Activated CD8-positive, alpha-beta memory T cell treated with anti-CD3 and anti-CD28 coated beads for 1 hour (primary cell): ENCODE measurements at places on chromosomes 16 and 17.
A peak's percentile ranks its signal among the peaks of the same experiment; 100 is the strongest.

DNA sequence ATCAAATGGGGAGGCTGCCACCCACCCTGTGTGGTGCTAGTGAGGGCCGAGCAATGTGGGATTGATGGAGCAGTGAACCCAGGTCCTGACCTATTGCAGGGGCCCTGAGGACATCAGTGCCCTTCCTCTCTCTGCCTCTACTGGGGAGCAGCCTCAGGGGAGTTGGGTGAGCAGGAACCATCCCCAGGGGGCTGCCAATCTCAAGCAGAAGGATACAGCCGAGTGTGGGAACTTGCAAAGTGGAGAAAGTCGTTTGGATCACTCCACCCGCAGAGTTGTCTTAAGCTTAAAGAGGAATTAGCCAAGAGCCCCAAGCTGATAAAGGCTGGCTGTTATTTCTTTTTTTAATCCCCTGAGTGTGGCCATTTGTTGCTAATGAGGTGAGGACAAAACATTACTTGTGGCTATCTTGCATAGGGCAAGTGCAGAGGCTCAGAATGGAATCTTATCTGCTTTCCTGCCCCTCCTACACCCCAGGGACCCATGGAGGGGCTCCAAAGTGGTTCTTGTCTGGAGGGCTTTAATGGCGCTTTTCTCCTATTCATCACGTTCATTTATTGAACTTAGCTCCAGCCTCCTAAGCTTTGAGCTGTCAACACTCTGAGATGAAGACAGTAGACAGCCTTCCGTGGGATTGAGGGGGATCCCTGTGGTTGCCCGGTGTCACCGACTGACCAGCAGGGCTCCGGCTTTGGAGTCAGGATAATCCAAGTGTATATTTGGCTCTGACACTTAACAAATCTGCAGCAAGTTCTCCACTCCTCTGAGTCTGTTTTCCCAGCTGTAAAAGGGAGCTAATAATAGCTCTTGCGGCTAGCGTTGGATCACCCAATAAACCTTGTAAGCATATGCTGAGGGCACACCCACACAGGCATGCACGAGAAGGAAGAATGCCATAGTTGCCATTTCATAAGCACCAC lies 45.1 kb downstream of the MYH11 start:
- DNase-seq, result no peak

DNA sequence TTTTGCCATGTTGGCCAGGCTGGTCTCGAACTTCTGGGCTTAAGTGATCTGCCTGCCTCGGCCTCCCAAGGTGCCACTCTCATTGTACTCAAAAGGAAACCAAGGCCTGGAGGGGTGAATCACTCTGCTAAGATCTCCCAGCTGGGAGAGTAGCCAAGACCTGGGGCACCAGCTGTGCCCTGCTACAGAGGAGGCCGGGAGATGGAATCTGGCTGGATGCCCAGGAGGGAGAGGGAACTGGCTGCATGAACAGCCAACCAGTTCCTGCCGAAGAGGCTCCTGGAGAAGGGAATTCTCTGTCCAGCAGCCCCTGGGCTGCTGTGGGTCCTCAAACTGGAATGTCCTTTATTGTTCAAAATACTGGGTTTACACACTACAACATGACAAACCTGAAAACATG lies 238.7 kb upstream of the CIBAR2 start:
- no peak for DNase-seq

DNA sequence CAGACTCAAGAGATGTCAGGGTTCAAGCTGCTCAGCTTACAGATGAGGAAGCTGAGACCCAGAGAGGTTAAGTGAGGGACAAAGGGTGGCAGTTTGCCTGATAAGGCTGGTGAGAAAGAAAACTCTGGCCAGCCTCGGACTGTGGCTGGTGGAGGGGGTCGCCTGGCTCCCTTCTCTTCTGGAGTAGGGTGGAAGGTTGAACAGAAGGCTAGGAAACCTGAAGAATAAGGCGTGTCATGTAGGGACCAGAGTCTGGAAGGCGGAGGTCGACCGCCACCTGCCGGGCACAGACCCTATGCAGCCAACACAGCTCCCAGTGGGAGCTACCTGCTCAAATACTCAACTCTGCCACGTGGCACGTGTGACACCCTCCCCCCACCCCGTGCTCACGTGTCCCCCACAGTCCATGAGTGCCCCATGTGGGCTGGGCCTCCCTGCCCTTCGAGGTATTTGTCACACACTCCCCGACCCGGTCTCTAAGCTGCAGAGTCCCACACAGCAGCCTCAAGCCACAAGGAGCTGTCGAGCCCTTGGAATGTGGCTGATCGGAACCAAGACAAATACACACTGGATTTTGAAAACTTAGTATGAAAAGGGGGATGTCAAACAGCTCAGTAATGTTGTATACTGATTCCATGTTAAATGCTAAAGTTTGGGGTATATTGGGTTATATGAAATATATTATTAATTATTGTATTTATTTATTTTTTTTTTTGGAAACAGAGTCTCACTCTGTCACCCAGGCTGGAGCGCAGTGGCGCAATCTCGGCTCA lies 11.8 kb downstream of the HID1 start:
- DNase-seq, result peak; percentile 14

DNA sequence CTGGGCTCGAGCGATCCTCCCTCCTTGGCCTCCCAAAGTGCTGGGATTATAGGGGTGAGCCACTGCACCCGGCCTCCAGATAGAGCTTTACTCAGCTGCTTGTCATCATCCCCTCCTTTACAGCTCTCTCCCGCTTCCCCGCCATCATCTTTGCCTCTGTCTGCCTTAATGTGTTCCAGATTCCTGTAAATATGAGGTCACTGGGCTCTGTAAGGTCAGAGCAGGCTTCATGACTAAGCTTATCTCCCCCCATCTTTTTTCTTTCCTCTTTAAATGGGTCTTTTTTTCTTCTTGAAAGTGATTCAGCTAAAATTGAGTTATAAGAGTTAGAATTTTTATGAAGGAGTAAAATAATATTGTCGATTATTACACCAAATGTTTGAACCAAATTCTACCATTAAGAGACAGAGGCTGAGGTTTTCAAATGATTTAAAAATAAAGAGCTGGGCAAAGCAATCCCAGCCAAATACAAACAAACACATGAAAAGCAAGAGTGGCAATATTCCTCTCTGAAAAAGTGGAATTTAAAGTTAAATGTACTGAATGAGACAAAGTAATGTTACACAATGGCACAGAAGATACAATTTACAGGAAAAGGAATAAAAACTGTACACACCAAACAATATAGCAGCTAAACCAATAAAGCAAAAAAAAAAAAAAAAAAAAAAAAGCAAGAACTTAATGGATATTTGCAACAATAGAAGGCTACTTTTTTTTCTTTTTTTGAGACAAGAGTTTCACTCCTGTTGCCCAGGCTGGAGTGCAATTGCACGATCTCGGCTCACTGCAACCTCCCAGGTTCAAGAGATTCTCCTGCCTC lies 62.1 kb downstream of the CRISPLD2 start:
- no peak for DNase-seq

- DNase-seq, result no peak
Observed at GRCh38 chr17:74031316-74032090, 172.0 kb upstream of the RPL38 start.

- no peak for DNase-seq
Observed at GRCh38 chr16:50668368-50669008, 12.6 kb downstream of the SNX20 start.

DNA sequence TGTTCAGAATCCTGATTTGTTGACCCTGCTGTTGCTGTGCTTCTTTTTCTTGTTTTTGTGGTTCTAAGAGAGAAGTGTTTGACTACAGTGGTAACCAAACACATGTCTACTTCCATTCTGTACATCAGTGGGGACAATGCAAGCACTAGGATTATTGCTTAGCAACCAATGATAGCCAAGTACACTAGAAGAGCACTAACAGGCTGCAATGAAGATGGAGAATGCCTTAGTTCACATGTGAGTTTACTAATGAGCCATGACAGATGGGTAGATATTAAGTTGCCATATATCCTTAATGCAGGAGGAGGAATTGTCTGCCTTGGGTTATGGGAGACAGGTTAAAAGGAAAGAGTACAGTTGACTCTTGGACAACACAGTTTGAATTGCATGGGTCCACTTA lies 8.3 kb downstream of the EFCAB5 start:
- DNase-seq, result no peak

DNA sequence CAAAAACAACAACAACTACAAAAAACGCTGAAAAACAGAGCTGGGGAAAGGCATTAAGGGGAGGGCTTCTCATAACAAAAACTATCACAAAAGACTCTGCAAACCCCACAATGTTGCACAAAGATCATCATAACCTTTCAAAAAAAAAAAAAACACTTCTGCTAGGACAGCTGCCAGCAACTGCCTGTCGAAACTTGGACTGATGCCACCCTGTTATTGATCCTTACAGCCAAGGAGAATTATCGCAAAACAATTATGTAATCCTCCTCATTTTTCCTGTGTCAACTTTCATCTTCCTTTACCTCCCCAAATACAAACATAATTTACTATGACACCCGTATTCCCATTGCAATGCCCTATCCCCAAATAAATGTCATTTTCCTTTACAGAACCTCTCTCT lies 9.3 kb downstream of the CCDC40 start:
- DNase-seq, result no peak

DNA sequence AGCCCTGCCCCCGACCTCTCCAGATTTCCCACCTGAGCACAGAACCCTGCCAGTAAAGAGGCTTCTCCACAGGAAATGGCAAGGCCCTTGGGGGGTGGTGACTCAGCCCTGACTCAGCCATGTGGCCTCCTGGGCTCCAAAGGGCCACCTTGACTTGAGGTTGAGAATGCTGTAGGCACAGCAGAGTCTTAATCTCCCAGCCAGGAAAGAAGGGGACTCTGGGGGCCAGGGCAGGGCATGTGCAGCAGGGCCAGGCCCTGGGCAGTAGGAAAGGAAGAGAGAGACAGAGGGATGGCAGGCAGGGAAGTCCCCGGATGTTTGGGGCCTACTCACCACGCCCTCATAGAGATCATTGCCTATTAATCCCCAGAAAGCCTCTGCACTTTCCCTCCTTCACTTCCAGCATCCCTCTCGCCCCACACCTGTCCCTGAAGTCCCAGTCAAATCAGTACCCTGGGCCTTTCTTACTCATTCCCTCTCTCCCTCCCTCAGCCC lies 4.8 kb upstream of the ITGA3 start:
- DNase-seq, result no peak

DNA sequence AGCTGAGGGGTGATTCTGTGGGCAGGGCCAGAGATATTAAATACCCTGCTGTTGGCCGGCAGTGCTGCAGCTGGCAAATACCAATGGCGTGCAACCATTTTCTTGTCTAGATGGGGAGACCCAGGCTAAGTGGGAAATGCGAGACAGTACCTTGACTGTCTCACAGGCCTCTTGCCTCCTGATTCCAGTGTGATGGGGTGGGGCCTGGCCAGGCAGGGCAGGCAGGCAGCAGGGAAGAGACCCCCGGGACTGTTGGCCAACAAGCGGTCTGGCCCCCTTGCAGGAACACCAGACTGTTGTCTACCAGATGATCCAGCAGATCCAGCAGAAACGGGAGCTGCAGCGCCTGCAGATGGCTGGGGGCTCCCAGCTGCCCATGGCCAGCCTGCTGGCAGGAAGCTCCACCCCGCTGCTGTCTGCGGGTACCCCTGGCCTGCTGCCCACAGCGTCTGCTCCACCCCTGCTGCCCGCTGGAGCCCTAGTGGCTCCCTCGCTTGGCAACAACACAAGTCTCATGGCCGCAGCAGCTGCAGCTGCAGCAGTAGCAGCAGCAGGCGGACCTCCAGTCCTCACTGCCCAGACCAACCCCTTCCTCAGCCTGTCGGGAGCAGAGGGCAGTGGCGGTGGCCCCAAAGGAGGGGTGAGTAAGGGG lies 5.7 kb upstream of the CISD3 start:
- no peak for DNase-seq

DNA sequence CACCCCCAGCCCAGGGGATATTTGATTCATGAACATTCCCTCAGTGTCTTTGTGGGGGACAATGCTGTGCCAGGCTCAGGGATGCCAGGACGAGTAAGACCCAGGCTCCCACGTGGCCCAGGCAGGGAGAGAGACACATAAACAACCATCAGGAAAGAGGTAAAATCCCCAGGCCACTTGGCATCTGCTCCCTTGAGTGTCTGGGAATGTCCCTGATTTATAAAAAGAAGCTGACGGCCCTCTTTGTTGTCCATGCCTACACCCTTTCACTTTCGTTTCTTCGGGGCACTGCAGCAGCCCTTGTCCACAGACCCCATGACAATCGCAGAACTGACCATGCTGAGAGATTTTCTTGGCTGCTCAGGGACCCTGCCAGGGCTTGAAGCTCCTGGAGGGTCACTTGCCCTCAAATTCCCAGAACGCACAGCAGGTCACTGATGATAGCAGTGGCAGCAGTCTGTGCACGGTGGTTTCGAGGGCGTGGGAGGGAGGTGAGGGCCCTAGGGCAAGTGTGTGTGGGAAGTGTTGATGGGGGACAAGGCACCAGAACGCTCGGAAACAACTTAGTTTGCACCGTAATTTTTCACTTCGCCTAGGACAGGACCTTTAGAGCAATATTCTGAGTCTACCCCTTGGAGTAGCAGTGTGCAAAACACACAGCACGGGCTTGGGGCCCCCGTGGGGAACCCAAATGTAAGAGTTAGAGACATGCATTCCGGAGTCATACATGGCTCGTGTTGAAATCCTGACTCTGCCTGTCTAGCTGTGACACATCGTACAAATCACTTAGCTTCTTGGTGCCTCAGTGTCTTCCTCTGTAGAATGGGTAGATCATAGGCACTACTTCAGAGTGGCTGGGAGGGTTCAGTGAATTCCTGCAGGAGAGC lies 4.7 kb downstream of the NOD2 start:
- DNase-seq, result no peak

GRCh38 chr17:70871180-70871818 lies 702.0 kb downstream of the KCNJ2 start:
- DNase-seq, result no peak

DNA sequence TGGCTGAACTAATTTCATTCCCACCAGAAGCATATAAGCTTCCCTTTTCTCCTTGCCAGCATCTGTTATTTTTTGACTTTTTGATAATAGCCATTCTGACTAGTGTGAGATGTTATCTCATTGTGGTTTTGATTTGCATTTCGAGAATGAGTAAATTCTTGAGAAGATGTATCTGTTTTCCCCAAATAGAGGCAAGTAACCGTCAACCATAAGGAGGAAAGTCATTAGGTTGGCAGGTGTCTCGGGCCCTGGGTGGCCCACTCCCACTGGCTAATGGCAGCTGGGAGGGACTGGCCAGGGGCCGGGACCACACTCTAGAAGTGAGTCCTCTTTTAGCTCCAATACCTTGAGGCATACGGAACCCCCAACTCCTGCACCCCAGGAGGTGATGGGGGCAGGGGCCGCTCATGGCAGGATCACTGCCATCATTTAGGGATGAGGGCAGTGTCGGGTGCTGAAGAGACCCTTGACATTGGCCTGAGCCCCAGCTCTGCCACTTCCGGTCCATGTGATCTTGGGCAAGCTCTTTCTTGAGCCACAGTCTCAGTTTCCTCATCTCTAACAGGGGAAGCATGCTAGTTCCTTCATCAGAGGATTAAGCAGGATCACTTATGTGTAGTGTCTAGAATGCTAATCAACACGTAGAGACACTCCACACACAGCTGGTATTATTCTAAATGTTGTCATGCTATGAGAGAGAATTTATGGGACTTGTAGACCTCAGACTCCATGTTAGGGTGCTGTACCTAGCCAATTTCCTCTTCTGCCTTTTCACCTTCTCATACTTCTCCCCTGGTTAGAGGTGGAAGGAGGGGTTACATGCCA lies 44.3 kb downstream of the RGS9 start:
- no peak for DNase-seq
